ENCODE measurements at places on chromosomes 12 and 14.
A peak's percentile ranks its signal among the peaks of the same experiment; 100 is the strongest.

DNA sequence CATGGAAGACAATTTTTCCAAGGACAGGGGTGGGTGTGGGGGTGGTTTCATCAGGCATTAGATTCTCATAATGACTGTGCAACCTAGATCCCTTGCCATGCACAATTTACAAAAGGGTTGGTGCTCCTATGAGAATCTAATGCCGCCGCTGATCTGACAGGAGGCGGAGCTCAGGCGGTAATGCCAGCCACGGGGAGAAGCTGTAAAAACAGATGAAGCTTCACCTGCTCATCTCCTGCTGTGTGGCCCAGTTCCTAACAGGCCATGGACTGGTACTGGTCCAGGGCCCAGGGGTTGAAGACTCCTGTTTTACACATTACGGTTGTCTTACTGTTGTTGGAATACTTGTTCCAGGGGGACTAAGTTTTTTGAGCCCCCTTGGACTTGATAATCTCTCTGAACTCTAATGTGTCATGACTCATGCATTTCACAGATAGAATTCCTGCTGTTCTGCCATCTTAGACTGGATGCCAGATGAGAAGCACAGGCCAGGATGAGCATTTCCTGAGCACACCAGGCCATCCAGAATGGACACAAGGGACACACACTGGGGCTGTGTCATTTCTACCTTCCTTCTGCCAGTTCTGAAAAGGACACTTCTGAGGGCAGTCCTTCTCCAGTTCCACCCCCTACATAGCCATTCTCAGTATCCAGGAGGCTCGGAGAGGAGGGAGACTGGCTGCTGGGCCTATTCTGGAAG is 5.8 kb downstream of the PLEKHD1 start:
- no peak for DNase-seq

DNA sequence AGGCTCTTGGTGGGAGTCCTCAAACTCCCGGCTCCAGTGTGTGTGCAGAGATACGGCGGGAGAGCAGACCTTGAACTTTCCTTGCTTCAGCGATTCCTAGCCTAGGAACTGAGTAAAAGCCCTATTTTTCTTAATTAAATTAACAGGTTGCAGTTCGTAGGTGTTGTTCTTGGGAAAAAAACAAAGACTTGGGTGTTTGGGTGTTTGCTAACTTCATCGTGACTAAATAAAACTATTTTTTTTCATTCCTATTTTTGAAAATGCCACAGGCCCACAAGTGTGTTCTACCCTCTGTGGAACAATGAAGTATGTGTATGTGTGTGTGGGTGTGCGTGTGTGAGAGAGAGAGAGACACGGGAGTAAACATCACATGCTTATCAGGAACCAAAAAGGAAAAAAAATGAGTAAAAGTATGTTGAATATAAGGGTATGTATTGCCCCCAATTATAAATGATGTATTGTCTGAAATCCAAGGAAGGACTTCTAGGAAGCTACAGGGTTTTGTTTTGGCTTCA is 651 bp downstream of the TMEM117 start:
- DNase-seq: peak; percentile 18

GRCh38 chr12:119931402-119931801 is 54.3 kb upstream of the CIT start:
- no peak for DNase-seq

GRCh38 chr14:91364524-91365270 is 52.9 kb downstream of the CCDC88C start:
- DNase-seq: no peak

GRCh38 chr12:111444314-111444924 is 38.7 kb downstream of the SH2B3 start:
- DNase-seq: no peak

- DNase-seq: no peak
Observed at GRCh38 chr12:109450980-109451379, 26.1 kb downstream of the KCTD10 start.

DNA sequence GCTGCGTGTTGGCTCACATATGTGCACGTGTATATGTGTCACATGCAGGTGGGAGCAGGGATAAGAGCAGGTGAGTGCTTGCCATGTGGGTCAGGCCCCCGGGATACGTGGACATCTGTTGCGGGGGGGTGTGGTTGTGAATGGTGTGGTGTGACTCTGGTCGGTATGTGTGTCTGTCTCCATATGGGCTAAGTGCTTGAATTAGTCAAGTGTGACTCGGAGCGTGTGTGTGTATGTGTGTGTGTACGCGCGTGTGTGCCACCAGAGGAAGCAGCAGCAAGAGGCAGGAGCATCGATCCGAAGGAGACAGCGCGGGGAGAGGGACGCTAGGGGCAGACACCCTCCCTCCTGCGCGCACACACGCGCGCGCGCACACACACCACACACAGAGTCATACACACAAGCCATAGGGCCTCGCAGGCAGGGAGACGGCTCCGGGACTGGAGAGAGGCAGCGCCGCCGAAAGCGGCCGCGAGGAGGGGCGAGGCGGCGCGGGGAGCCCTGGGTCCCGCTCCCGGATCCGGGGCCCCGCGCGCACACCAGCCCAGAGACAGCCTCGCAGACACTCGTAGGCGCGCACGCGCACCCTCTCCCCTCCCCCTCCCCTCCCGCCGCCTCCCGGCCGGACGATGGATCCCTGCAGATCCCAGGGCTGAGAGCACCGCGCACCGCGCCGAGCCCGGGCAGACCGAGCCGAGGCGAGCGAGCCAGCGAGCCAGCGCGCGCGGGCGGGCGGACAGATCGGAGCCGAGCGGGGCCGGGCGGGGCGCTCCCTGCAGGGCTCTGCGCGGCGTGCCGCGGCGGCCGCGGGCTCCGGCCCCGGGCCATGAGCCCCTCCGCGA is at the start of gene ASIC1:
TSS of gene ASIC1 (plus strand) at position 597 of the 842 bp plus-strand sequence. CDS start 1,171 bp downstream, outside the sequence.
- peak; percentile 19 for DNase-seq

- DNase-seq: peak; percentile 12
Observed at GRCh38 chr12:84842406-84843013, 70.1 kb downstream of the SLC6A15 start.

GRCh38 chr14:99075061-99075460 is 196.9 kb downstream of the BCL11B start:
- no peak for DNase-seq
